ENCODE measurements at places on chromosomes 1 and 21.

- DNase-seq: no peak
These were observed 8.5 kb upstream of the COL8A2 start for GRCh38 chr1:36133484-36133883.

GRCh38 chr1:14296795-14297194 is 301.7 kb upstream of the KAZN start:
- no peak for DNase-seq

GRCh38 chr1:171904778-171905450 is 63.6 kb downstream of the DNM3 start:
- DNase-seq: no peak

DNA sequence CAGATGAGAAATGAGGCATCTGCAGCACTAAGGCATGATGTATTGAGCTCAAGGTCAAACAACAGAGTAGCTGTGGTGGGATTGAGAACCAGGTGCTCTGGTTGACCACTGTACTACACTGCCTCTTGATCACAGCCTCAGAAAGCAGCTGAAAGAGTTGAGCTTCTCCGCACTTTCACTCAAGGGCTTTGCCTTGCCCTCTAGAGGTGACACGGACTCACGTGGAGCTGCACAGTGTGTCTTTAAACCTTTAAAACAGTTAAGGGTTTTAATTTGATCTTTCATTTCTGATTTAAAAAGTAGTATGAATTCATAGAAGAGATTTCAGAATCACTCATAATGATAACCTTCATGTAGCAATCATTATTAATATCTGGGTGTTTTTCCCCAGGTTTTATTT is 132.5 kb downstream of the RWDD3 start:
- DNase-seq: no peak

DNA sequence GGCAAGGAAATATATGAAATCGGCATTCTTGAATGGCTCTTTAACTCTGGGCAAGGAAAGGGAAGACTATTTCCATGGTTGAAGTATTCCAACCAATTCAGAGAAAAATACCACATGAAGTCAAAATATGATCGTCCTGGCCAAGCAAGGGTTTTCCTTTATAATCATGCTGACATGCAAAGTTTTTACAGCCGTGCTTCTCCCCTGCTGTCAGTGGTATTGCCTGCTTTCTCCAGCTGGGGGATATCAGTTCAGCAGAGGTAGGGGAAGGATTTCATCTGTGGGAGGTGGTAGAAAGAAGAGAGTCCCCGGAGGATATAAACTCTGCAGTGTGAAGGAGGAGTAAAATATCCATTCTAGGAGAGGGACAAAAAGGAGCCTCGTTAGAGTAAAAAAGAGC is 322.8 kb downstream of the PAPPA2 start:
- DNase-seq: no peak

- DNase-seq: peak; percentile 15
These were observed 113.4 kb upstream of the RAVER2 start for GRCh38 chr1:64631346-64632034.
